ENCODE measurements at places on chromosomes 16 and 17.

GRCh38 chr17:48871035-48871550 lies 21.5 kb upstream of the ATP5MC1 start:
- DNase-seq = no peak

DNA sequence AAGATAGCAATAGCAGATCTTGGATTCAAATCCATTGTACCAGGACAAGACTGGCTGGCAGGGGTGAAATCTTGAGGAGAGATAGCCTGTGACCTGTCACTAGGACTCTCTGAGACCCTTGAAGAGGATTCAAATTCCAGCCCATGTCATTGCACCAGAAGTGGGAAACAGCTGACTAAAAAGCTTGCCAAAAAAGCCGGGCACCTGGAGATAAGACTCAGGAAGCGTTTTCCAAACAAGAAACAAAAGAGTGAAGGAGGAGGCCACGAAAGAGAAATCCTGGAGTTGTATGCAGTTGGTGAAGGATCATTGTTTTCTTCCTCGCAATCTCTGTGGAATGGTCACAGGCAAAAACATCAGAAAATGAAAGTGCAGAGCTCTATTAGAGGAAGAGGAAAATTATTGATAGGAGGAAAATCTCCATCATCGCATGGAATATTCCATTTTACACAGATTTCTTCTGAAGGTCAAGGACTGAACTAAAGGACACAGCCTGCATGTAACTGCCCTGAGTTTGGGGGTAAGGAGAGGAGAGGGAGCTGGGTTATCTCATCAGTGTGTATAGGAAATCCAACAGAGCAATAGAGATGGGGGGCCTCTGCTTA lies 9.0 kb upstream of the WSB1 start:
- no peak for DNase-seq

DNA sequence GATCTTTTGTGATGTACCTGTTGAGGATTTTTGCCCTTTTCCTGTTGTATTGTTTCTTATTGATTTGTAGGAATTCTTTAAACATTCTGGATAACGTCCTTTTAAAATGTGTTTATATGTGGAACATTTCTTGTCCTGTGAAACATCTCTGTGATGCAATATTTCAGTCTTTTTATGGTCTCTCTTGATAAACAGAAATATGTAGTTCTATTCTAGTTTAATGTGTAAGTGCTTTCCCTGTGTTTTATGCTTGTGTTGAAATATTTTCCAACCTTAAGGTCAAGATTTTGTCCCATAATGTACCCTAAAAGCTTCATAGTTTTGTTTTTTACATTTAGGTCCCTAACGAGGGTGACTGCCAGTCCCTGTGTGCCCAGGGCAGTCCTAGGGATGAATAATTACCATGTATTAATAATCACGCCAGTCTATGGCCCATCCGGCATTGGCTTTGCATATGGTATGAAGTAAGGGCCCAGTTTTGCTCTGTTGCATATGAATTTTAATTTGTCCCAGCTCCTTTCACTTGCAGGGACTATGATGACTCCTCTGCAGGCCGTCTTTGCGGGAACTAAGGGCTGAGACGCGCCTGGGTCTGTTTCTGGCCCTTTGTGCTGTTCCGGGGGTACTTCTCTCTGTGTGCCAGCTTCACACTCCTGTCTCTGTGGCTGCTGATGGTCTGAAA lies 44.2 kb downstream of the RPTOR start:
- no peak for DNase-seq

DNA sequence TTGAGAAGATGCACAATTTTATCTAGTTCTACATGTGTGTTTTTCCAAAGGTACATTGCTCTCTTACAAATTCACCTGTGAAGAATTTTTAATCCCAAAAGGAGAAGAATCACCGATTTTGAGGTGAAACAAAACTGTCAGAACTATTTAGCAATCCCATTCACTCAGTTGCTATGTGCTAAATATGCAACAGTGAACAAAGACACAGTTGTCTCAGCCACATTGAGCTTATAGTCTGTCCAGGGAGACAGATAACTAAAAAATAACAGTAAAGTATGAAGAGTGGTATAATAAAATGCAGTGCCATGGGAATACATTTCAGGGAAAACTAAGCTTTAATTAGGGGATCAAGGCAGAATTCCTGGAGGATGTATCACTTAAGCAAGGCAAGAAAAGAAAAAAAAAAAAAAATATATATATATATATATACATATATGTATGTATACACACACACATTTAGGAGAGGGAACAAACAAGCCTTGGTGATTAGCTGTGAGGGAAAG lies 110.4 kb downstream of the SPAG9 start:
- DNase-seq = no peak

- no peak for DNase-seq
Measured at GRCh38 chr17:55210292-55210691, 54.5 kb upstream of the HLF start.

GRCh38 chr17:64158406-64158805 lies 28.5 kb upstream of the ERN1 start:
- no peak for DNase-seq

DNA sequence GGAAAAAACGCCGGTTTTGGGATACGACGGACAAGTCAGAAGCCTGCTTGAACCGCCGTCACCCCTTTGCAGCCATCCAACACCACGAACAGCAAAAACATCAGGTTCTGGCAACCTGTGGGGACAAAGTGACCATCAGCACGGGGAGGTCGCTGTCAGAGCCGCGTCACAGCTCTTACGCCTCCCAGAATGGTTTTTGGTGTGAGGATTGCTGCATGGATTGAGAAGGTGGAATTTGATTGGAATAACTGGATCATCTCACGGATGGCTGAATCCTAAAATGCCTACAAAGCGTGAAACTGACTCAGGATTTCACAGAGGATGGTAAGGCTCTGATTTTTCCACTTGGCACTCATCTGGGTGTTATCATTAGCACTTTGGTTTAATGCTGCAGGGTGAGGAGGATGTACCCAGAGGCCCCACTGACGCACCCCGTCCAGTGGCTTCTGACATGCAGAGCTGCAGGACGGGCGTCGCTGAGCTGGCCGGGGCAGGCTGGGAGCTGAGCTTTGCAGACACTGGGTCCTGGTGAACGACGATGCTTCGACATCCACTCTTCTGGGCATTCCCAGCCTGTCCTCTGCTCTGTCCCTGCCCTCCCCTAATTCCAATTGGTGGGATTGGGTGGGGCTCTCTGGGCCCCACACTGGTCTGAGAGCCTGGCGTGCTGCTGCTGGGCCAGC lies 73.4 kb upstream of the CREBBP start:
- no peak for DNase-seq

GRCh38 chr17:46064460-46064859 lies 65.4 kb downstream of the STH start:
- no peak for DNase-seq

DNA sequence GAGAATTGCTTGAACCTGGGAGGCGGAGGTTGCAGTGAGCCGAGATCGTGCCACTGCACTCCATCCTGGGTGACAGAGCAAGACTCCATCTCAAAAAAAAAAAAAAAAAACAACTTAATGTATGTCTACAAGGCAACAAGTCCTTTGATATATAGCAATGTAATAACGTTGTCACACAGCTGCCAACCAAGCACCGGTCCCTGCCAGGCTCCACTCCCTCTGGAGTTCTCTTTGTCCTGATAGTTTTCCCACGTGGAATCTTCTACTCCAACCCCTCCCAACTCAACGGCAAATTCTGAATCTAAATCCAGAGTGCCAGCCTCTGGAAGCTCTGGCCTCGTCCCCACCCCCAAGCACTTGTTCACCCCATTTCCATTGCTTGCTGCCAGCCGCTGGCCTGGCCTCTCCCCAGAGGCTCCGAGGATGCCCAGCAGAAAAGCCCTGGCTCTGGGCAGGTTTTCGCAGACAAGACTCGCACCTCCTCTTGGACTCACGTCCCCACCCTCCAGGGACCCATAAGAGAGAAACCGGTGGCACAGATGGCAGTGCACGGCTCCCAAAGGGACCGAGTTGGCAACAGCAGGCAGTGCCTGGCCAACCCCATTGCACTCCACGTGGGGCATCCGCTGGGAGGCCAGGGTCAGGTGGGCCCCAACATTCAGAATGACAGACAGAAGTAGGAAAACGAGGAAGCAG lies 15.9 kb upstream of the CBX2 start:
- no peak for DNase-seq

DNA sequence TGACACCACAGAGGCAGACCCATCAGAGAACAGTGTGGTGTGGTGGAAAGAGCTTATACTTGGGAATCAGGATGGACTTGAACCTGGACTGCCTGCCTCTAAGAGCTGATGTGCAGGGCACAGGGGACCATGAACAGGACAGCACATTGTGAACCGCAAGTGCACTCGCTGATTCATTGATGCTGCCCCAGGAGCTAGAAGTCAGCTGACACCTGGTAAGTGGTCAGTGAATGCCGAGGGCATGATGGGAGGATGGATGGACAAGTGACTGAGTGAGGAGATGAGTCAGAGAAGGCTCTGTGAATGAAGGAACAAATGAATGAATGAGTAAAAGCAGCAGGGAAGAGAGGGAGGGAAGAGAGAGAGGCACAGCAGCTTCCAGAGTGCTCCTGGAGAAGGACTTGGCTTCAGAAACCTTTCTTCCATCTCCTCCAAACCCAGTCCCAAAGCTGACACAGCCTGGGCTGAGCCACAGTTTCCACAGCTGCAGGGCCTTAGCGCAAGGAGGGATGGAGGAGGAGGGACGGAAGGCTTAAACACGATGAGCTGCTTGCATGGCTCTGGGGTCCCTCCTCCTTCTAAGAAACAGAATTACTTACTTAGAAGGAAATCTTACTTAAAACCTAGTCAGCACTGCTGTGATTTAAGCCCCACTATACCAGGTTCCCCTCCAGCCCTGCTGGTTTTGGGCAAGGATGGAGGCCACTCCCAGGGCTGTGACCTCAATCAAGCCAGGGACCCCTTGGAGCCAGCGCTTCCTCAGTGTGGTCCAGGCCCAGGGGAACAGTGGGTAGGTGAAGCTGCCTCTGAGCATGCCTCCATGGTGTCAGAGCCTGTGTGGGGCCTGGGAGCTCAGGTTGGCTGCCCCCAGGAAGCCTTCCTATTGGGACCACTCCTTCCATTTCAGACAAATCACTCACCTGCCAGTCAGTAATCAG lies 184.6 kb downstream of the TMEM132E start:
- no peak for DNase-seq

DNA sequence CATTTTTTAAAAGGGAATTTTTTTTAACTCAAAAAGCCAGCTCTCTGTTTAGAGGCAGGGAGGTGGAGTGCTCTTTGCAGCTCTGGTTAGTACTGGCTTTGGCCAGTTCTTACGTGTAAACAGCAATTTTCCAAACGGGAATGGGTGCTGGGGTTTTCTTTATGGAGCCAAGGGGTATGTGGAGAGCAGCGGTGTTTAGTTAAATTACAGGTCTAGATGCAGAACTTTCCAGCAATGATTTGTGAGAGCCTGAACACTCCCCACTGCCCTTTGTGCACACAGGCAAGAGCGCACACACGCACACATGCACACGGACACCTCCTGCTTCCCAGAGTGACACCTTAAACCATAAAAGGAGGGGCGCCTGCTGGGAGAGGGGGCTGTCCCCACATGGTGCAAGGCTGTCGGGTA lies 140.2 kb downstream of the MSI2 start:
- DNase-seq = no peak

- no peak for DNase-seq
Measured at GRCh38 chr16:2209258-2210008, 1.2 kb downstream of the BRICD5 start.

DNA sequence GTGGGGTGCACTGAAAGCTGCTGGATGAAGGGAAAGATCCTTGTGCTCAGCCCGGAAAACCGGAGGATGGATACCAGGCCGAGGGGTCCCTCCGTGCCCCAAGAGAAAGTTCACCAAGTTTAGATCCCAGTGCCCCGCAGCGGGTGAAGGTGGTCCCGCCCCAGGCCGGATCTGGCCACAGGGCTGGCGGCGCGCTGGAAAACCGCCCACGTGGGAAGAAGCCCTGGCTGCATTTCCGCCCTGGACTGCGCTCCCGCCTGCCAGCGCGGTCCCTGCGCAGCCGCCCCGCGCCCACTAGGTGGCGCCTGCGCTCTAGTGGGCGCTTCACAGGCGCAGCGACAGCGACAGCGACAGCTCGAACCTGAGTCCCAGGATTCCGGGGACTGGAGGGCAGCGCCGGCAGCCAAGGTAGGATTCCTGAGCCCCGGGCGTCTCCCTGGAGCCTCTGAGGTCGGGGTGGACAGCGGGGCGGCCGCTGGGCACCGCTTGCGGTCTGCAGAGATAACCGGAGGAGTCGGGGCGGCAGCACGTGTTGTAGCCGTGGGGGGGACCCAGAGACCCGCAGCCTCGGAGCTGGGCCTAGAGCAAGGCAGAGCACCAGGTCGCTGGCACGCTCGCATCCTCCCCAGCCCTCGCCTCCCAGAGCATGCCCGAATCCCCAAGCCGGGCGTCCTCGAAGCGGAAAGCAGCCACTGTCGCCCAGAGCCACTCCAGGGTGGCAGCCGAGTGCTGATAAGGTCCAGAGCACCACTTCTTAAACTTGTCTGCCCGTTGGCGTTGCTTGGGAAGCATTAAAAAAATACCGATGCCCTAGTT lies at the start of gene CHD9:
Gene CHD9, plus strand, starts transcription at position 322 of the 816 bp plus-strand sequence. CDS start 101,099 bp downstream, outside the sequence.
- peak; percentile 69 for DNase-seq

GRCh38 chr17:78934681-78935418 lies 9.7 kb upstream of the TIMP2 start:
- DNase-seq = no peak

DNA sequence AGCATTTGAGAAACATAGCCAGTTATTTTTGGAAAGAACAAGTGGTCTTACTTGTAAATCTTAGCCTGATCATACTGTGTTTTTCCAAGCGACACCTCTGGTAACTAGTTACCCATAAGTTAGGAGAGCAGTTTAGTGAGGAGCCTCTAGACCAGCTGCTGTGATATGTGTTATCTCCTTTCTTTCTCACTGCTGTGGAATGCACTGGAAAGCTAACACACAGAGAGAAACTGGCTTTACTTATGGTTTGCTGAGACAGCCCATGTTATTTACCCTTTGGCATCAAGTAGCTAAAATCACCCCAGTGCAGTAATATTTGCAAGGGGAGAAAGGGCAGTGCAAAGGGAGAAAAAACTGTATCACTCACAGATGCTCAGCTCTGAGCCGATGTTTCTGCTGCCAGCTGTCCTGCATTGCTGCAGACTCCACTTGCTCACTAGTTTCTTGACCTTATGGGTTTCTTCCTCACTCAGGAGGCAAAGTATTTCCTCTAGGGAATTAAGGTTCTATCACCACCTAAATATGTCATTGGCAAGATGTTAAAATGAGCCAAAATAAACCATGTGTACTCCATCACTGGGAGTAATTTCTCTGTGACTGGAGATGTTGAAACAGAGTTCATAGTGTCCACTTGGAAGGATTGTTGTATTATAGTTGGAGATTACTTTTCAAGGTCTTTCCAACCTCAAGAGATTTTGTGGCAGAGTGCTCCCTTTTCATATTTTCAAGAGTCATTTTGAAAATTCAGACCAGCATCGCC lies 2.3 kb downstream of the RBFOX1 start:
- no peak for DNase-seq

GRCh38 chr17:49219987-49220386 lies 9.5 kb downstream of the ABI3 start:
- no peak for DNase-seq

GRCh38 chr16:84044118-84044488 lies 1.5 kb upstream of the SLC38A8 start:
- DNase-seq = no peak

DNA sequence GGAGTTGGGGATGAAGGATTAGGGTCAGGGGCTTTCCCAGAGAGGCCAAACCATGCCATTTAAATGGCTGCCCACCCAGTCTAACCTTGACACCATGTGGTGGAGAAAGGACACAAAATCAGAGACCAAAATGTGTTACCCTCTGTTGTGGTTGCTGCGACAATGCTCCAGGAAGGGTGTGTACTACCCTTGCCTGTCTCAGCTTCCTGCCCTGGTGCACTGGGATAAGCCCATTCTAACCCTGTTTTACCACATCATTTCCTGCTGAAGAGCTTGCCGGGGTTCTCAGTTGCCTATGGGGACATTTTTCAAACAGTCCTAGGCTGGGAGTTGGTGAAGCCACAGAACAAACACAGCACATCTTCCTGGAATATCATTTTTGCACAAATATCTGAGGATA lies 4.9 kb downstream of the OR4D1 start:
- DNase-seq = peak; percentile 86
